ENCODE measurements at places on chromosomes 2 and 18. TPM values are rescaled to one million over a fixed set of nuclear protein-coding genes. Genes with fewer than 3 reads are reported as not detected.

Gene ROCK2
- total RNA-seq = 24.4 TPM

DNA sequence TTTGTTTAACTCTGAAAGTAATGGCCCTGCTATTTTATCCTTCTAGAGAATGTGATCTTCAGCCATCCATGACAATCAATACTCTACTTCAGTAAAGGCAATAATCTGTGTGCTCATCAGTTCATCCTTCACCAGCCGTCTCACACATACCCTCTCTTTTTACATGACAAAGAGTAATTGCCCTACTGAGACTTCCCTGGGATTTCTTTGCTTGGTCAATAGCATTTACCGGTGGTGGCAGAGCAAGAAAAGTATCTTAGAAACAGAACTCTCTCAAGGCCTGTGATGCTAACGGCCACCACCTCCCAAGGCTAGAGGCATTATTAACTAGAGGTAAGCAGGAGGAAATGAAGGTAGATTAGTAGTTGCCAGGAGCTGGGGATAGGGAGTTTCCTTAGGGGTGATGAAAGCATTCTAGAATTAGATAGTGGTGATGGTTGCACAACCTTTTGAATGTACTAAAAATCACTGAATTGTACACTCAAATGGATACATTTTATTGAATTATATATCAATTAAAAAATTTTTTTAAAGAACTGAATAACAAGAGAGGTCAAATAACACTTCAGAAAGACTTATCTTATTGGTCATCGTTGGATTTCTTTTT is 57.9 kb upstream of the EPC2 start:
- peaks cover 6% of the 10 kb centered on the region for H3K27me3 ChIP-seq
- H3K4me1 ChIP-seq = peaks cover 5% of the 10 kb centered on the region
- no peak overlapping the region for H3K27ac ChIP-seq
- H3K4me3 ChIP-seq = no peak overlapping the region
- H3K36me3 ChIP-seq = no peaks in the 10 kb centered on the region
- no peak for DNase-seq

Gene SATB2
- 0.07 TPM for total RNA-seq

Gene LYPD6
- total RNA-seq = not detected

- DNase-seq = no peak
- H3K27ac ChIP-seq = no peak overlapping the region
- H3K36me3 ChIP-seq = peaks cover 5% of the 10 kb centered on the region
Measured at GRCh38 chr2:60822987-60823386, 58.4 kb upstream of the REL start.

DNA sequence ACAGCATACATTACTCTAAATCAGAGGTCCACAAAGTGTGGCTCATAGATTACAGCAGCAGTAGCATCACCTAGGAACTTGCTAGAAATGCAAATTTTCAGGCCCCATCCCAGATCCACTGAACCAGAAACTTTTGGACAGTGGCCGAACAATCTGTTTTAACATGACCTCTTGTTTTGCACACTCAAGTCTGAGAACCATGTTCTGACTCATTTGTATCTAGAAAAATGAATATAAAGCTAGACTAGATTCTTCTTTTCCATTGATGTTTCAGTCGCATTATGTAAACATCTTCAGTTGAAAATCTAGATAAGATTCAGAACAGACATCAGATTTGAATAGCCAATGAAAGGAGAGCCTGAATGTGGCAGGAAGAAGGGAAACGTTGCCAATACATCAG is 608.8 kb downstream of the LRP1B start:
- no peaks in the 10 kb centered on the region for H3K4me1 ChIP-seq
- H3K36me3 ChIP-seq = no peaks in the 10 kb centered on the region

DNA sequence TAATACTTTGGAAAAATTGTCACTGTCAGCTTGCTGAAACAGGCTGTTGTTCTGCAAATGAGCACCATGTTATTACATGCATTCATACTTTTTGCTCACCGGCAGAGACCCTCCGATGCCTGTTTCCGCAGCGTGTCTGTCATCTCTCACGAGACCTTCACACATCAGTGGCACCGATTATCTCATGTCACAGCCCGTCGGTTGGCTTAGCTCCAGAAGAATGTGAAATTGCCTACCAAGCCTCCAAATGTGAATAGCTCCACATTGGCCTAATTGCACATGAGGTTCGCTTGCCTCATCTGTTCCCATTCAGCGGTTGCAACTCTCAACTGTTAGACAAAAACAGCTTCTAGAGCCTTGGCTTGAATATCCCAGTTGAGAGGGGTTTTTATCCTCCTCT is 233.0 kb downstream of the ACTR3 start:
- H3K4me3 ChIP-seq = no peak overlapping the region
- H3K36me3 ChIP-seq = no peaks in the 10 kb centered on the region
- no peaks in the 10 kb centered on the region for H3K27me3 ChIP-seq
- no peaks in the 10 kb centered on the region for H3K4me1 ChIP-seq
- H3K27ac ChIP-seq = no peak overlapping the region

Gene ST8SIA5
- total RNA-seq = not detected

Gene BMPR2
- total RNA-seq = 5.4 TPM
